ENCODE measurements at places on chromosomes 11 and 22.

DNA sequence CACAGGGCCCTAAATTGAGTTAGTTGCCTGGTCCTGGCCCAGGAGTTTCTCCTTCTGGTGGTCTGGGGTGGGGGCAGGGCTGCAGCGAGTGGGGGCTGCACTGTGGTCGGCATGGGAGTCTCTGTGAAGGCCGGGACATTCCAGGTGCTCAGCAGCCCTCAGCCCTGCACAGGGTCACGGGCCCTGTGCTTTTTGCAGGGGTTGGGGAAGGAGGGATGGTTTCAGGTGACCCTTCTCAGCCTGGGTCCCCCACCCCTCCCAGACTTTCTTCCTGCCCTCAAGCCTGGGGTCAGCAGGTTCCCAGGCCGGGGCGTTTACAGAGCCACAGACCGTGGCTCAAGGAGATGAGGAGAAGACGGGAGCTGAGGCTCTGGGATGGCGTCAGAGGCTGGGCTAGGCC is 7.8 kb downstream of the EMID1 start:
- DNase-seq: no peak

GRCh38 chr22:34950489-34950888 is 115.5 kb upstream of the ISX start:
- DNase-seq: no peak

DNA sequence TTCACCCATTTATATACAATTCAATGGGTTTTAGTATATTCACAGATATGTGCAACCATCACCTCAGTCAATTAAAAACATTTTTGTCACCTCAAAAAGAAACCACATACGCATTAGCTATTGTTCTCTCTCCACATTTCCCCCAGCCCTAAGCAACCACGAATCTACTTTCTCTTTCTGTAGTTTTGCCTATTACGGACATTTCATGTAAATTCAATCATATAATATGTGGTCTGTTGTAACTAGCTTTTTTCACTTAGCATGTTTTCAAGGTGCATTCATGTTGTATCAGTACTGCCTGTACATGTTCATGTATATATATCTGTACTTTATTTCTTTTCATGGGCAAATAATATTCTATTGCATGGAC is 104.7 kb upstream of the RRM1 start:
- peak; percentile 6 for DNase-seq

DNA sequence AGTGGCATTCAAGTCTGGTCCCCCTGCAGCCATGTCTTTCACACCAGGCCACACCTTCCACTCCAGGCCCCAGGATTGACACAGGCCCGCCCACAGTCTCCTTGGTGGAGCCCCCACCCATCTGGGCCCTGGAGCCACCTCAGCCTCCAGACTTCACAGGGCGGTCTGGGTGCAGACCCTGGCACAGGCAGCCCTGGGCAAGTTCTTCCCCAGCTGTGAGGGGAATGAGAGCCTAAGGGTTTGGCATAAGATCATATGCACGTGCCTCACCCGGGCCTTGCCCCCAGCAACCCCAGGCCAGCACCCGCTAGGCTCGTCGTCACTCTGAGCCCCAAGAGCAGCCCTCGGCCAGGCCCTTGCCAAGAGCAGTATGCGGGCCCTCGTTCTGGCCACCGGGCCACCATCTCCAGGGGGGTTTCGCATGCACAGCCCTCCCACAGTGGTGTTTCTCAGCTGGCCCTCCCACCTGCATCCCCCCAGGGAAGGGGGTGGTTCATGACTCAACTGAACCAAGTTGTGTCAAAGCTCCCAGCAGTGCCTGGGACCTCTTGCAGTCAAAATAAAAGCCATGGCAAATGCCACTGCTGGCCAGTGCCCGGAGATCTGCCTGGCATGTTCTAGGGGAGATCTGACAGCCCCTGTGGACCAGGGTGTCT is 70.4 kb upstream of the KCNQ1OT1 start:
- DNase-seq: no peak

- DNase-seq: no peak
Observed at GRCh38 chr11:64724863-64725532, 2.0 kb upstream of the NRXN2 start.

- DNase-seq: peak; percentile 58
Observed at GRCh38 chr11:124801014-124801413, 808 bp upstream of the MSANTD2 start.

DNA sequence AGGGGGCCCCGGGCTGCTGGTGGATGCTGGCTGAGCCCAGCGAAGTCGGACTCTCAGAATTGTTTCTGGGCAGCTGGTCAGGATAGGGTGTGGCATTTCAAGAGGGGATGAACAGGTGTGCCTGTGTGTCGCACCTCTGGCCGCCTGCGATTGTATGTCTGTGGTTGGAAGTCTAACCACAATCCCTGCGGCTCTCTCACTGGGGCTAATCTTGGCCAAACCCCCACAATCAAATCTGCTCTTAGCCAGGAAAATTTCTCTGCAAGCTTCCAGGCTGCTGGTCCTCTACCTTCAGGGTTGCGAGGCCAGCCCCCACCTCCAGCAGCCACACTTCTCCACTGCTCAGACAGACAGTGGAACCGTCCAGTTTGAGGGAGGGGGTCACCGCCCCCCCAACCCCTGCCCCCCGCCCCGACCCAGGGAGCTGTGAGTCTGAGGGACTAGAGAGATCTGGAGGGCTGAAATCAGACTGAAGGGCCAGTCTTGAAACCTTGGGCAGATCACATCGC is 953 bp downstream of the ATG16L2 start:
- no peak for DNase-seq
